Activated naive CD4-positive, alpha-beta T cell treated with anti-CD3 and anti-CD28 coated beads, Interleukin-2, amount 50 U/mL, for 16 hours (primary cell): ENCODE measurements at places on chromosomes 3 and 15.

DNA sequence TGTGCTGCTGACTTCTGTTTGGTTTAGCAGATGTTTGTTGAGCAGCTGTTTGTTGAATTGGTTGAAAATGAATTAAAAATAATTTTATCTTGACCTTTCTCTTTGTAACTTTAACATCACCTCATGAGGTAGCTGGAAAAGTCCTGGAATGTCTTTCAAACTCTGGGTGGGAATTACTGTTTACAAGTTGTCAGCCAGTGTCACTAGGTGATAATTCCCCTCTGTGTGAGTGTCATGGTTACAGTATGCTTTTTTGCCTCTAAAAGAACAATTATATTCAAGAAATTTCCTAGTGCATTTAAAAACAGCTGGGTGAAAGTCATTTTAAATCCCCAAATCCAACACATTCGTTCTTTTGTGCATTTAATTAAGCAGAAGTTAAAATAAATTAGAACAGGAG is 113.2 kb downstream of the PTPRG start:
- no peak for DNase-seq

- no peak for DNase-seq
Observed at GRCh38 chr3:143294188-143294587, 174.6 kb downstream of the CHST2 start.

GRCh38 chr3:153026026-153026425 is 136.0 kb upstream of the RAP2B start:
- DNase-seq, result no peak

GRCh38 chr15:56261854-56262509 is 18.3 kb upstream of the RFX7 start:
- DNase-seq, result no peak

- no peak for DNase-seq
Observed at GRCh38 chr15:85475317-85475701, 94.9 kb downstream of the AKAP13 start.

- no peak for DNase-seq
Observed at GRCh38 chr15:88390164-88390901, 76.9 kb downstream of the MRPL46 start.

DNA sequence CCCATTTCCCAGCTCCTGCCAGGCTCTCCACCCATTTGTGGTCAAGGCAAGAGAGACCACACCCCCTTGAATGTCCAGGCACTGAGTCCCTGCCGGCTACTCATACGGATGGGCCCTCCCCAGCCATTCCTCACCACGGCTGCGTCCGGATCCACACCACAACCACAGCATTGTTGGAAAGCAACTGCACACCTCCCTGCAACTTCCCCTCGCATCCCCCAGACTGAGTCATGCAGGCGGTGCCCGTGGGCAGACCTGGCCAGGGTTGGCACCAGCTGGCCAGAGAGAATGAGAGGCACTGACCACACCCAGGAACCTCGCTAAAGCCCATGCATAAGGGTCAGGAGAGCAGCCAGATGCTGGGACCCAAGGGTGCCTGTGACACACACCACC is 30.5 kb downstream of the LOXL1 start:
- no peak for DNase-seq

- peak; percentile 13 for DNase-seq
Observed at GRCh38 chr3:59286791-59287531, 237.1 kb upstream of the CFAP20DC start.

- no peak for DNase-seq
Observed at GRCh38 chr3:177471733-177472480, 274.6 kb upstream of the TBL1XR1 start.

- no peak for DNase-seq
Observed at GRCh38 chr15:63991706-63992105, 54.6 kb downstream of the DAPK2 start.

DNA sequence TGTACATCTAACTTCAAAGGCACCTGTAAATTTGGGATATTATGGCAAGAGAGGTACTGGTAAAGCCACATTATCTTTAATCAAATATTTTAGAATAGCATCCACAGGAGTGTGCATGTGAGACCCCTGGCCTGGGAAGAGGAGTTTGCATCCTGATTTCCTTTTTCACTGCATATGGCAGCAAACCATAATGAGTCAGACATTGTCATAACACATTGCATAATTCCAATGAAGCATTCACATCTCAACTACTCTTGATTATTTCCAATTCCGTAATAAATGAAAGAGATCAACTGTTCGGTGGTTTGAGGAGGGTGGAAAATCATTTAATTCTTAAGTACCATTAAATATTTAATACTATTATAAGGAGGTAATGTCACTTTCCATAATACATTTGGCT is 215.0 kb downstream of the MECOM start:
- DNase-seq, result no peak

DNA sequence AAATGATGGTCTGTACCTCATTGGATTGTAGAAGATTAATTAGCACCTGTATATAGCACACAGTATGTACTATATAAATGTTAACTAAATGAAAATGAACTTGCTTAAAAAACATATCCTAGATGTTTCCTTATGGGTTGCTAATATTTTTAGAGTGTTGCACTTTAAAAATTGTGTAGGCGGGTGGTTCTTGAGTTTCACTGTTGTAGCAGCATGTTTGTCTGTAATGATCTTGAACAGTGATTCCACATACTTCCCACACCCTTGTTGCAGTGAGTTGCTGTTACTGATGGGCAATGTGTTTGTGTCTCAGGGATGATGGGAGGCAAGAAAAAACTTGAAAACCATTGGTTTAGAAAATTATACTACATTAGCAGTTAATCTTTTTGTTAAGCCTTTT is 22.0 kb downstream of the USP3 start:
- DNase-seq, result no peak

DNA sequence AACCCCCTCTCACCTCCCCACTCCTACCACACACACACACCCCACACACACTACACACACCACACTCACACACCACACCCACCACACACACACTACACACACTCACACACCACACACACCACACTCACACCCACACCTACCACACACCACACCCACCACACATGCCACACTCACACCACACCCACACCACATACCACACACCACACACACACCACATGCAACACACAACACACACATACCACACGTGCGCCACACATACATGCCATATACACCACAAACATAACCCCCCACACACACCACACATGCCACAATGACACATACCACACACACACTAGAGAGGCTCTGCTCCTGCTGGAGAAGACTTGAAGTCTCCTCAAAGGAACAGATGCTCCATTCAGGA is 5.9 kb upstream of the ITPKA start:
- no peak for DNase-seq

GRCh38 chr3:61559136-61559731 is 2.1 kb upstream of the PTPRG start:
- no peak for DNase-seq

- no peak for DNase-seq
Observed at GRCh38 chr3:155995525-155996370, 124.6 kb upstream of the KCNAB1 start.

- DNase-seq, result no peak
Observed at GRCh38 chr3:74465715-74466410, 148.6 kb downstream of the CNTN3 start.

DNA sequence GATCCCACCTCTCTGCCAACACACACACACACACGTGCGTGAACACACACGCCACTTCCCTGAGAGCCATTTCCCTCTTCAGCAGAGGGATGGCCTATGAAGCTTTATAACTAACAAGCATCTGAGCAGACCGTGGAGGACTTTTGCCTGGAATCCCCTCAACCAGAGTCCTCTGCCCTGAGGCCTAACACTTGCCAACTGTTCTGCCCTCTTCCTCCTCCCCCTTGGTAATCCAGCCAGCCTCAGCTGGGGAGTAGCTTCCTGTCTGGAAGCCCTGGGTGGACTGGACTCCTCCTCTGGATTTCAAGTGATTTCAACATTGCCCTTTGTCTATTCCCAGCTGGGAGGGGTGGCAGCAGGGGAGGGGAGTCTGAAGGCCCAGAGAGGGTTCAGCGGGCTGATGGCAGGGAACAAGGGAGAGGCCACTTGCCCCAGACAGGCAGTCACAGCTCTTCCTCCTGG is 68.4 kb upstream of the HACD2 start:
- no peak for DNase-seq

DNA sequence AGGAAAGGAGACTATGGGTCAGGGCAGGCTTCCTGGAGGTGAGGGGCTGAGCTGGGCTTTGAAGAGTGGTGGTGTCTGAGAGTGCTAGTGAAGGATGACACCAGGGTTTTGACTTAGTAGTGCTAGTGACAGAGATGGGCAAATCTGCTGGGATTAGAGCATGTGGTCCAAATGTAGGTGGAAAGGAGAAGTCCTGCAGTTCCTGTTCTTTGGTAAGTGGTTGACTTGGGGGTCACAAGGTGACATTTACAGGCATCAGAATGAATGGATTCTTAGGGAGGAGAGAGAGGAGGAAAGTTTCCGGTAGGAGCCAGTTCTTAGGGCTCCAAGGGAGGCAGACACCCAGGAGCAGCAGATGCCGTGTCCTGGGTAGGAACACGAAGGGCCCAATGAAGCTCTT is 796 bp upstream of the DOCK3 start:
- no peak for DNase-seq

DNA sequence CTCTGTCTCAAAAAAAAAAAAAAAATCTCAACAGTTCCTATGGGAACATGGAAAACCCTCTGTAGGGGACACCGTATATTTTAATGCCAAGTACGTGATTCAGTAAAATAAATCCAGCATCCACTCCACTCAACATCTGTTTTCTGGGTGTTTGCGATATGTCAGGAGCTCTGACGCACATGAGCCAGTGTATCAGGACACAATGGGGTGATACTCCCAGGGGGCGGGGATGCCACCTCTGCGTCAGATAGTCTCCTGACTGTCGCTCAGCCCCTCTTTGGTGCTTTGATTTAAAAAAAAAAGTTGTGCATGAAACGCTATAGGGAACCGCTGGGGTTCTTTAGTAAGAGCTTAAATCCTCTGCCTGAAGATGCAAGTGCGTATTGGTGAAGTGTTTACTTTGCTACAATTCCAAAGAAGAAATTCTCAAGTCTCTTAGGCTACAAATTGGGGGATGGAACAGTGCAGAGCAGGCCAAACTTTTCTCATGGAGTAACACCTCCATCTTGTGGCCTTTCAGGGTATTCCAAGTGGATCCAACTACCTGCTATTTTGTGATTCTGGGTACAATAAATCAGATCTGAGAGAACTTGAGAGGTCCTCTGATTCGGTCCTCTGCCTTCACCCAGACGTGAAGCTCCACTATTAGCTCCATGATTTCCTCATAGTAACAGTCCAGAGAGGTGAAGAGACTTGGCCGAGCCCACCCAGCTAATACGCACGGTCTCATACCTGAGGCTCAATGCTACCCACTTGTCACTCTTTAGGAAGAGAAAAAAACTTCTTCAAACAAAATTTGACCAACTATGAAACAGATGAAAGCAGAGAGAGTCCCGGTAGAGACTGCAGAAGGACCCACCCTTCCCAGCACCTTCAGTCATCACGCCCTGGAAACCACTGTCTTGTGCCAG is 9.3 kb upstream of the NR2E3 start:
- no peak for DNase-seq

DNA sequence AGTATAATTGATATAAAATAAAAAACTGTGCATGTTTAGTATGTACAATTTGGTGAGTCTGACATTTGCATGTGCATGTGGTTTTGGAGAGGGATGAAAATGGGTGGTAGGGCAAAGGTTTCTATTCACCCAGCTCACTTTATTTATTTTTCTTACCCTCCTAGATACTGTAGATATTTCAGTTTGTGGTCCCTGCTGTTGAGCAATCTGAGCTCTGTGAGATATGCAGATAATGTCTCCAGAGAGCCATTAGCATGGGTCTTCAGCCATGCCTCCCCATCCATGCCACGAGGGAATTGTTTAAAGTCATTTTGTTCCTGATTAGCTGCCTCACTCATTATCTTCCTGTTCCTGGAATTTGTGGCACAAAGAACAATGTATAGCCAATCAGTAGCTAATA is 44.4 kb upstream of the B3GALNT1 start:
- no peak for DNase-seq

GRCh38 chr3:129121792-129122411 is at the start of gene RAB43:
RAB43 (minus strand) TSS chr3:129121804; CDS start chr3:129121489, 315 bp downstream.
- peak; percentile 84 for DNase-seq

DNA sequence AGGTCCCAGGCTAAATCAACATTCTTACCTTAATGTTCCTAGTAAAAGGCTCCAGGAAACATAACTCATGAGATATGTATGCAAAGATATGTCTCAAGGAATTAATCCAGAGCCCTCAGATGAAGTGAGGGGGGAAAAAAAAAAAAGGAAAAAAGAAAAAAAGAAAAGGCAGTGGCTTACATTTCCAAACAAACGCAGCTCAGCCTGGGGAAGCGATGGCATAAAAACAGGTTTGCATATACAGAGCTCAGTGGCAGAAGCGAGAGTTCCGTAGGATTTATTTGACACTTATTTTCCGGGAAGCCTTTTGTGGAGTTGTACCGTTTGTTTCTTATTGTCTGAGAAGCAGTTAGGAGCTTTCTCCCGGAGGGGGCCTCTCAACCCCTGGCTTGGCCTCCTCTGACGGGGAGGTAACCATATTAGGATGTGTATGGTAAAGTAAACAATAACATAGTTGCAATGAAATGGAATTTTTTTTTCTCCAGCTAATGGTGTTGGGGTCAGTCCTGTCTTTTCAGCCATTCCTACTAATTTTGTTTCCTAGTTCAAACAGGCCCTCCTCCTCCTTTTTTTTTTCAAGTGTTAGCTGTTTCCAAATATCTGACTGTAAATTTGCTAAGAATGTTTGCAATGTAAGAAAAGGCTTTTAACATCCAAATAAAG is 338.6 kb downstream of the FOXP1 start:
- no peak for DNase-seq
